ENCODE measurements at places on chromosomes 1 and 21.

- no peak for DNase-seq
These were observed 299.2 kb downstream of the USP25 start for GRCh38 chr21:16028941-16029464.

- DNase-seq, result no peak
These were observed 13.6 kb downstream of the ADIPOR1 start for GRCh38 chr1:202944438-202944921.

- no peak for DNase-seq
These were observed 32.7 kb upstream of the KIRREL1 start for GRCh38 chr1:157960773-157961172.

DNA sequence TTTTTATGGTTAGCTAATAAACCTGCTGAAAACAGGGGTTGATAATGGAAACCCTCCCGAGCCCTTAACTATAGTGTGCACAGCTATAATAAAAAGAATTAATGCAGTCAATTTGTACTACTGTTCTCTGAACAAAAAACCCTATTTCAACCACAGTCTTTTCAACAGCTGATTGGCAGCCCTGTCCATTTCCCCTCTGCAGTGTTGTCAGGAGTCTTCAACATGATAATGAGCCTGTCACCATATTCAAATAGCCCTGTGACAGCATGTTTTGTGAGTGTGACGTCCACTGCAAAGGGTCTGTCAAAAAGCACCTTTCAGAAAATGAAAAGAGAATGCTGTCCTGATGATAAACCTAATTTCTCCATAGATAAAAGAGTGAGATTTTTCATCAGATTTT, 92.7 kb downstream of the ESRRG start:
- DNase-seq, result no peak

DNA sequence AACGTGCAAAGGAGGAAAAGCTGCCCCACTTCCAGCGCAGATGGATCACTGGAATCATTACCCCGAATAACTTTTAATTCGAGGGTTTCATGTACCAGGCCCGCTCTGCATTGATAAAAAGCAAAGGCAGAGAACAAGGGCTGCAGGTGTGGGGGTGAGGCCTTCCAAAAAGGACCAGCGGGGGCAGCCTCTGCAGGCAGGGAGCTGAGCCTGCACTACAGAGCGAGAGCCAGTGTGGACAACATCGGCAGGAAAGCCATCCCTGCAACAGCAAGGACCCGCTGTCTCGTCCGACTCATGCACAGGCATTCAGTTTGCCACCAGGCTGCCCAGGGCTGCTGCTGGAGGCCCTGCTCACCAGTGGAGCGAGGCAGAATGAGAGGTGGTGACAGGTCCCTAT, 27.1 kb upstream of the AJAP1 start:
- no peak for DNase-seq

GRCh38 chr1:79875187-79875586, 868.7 kb upstream of the ADGRL4 start:
- no peak for DNase-seq

DNA sequence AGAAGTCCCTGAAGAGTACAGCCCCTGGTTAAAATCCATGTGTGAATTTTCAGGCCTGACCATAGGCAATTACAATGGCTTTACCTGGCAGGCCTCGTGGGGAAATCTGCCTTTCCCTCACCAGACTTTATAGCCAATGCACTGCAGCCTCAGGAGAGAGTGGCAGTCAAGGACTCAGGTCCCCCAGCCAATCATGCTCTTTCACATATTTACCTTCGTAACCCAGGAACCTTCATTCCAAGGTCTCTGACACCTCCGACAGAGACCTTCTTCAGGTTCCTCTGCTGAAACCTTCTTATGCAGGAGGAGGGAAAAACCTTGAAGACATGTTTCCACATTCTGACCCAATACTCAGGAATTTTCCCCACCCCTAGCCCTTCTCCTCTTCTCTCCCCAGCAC, 118.9 kb downstream of the FASLG start:
- no peak for DNase-seq

DNA sequence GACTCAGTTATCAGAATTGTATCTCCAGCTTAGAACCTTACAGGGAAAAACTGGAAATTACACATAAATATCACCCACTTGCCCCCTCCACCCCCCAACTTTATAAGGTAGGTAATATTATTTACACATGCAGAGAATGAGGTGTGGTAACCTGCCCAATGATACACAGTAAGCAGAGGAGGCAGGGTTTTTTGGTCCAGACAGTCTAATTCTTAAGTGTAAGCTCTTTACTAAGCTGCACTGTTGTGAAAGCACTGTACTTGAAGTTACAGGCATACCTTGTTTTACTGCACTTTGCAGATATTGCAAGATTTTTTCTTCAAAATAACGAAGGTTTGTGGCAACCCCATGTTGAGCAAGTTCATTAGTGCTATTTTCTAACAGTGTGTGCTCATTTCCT, 24.8 kb upstream of the MYOCOS start:
- DNase-seq, result no peak

DNA sequence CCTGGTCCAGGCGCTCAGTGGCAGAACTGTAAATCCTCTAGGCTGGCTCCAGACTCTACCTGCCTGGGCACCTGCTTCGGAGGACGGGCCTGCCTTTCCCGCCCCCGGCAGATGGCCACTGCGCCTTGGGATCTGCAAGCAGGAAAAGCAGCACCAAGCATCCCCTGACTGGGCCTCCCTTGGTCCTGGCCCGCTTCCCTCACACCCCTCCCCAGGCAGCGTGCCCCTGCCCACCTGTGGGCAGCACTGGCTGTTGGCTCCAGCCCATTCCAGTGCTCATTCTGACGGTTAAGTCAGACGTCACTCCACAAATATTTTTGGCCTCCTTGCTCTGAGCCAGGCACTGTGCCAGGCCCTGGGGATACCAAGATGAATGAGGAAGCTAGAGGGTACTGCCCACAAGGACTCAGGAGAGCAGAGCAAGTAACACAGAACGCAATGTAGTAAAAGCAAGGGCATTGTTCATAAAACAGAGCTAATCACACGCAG, 22.0 kb upstream of the BLACAT1 start:
- DNase-seq, result no peak

Measured in activated CD4-positive, alpha-beta T cell treated with anti-CD3 and anti-CD28 coated beads, Interleukin-10, Interleukin-2, amounts not matched to agents 100 ng/mL and 50 ng/mL, durations not matched to agents 16 hours and 8 hours (primary cell).